ENCODE measurements at places on chromosomes 16 and 17.

DNA sequence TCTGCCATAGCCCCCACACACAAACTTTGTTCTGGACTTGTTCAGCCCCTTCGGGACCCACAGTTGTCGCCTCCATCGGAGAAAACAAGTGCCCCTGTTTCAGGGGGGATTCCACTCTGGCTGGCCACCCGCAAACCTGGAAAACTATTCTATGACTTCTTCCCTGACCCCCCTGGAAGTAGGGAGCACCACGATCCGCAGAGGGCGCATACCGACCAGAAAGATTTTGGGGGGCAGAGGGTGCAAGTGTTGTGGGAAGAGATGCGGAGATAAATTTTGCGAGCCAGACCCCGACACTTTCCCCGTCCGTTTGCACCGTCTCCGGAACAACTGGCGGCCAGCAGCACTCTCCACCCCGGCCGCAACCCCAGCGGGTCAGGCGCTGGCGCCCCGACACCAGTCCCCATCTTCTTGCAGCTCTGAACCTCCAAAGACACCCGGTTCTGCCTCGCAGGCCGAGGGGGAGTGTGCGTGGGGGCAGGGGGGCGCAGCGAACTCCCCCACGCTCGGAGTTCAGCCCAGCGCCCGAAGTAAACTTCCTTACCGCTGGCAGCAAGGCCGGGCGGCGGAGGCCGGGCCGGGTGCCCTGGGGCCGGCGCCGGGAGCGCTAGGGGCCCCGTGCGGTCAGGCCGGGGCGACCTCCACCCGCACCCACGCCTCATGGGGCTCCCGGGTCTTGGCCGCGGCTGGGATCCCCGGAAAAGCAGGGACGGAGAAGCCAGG, 744 bp downstream of the SALL1 start:
- no peak for DNase-seq

DNA sequence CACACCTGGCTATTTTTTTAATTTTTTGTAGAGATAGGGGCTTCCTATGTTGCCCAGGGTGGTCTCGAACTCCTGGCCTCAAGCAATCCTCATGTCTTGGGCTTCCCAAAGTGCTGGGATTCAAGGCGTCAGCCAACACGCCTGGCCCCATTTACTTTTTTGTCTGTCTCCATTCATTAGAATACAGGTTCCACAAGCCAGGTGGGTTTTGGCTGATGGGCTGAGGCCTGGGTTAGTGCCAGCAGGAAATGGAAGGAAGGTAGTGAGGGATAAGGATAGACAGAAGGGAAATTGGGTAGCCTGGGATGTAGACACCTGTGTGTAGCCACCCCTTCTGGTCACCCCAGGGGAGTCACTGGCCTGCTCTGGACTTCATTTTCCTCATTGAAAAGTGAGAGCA, 4.4 kb upstream of the IL27 start:
- no peak for DNase-seq

- DNase-seq, result no peak
These were observed 54.2 kb upstream of the IL34 start for GRCh38 chr16:70592106-70592571.

DNA sequence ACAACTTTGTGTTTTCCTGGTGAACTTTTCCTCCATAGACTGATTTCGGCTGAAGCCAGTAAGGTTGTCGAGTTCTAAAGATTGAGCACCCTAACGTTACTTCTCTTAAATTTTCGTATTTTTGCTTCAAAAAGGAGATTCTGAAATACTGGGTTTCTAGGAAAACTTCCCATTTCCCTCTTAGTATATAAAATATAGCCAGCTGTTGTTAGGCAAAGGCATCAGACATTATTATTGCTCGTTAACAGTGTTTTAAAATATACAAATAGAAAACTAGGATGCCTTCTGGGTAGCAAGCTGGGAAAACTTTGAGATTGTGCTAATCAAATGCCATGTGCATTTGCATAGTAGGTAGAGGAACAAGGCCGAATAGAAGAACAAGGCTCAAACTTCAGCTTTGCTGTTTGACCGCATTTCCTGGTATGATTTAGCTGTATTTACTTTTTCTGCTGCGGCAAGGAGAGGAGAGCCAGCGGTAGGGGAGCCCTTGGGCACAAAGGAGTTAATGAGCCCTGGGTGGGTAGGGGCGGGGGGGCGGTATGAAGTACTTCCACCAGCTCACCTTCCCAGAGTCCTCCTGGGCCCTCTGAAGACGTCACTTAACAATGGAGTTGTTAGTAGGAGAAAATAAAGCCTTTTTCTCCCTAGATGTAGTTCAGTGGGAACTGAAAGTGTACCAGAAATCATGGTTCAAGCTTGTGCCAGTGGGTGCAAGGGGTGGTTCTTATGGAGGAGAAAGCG, 151.9 kb downstream of the MSI2 start:
- no peak for DNase-seq

GRCh38 chr17:59496178-59496577, 69.2 kb upstream of the DHX40 start:
- DNase-seq, result no peak

DNA sequence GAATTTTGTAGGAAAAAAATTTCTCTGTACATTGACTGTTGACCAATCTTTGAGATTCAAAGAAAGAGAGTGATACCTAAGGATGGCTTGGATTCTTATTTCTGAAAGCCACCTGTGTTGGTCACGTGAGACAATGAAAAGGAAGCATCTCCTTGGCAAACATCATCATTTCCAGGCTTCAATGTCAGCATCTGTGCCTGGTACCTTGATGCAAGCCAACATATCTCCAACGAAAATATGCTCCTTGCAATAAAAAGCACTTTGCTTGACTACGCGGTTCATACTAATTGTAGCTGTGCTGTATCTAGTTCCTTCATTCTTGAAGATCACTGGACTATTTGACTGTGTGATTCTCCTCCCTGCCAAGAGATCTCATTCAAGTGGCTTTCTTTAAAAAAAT, 503.4 kb upstream of the PSMD7 start:
- no peak for DNase-seq

- DNase-seq, result no peak
These were observed 23.5 kb upstream of the ITGB4 start for GRCh38 chr17:75697651-75698291.

DNA sequence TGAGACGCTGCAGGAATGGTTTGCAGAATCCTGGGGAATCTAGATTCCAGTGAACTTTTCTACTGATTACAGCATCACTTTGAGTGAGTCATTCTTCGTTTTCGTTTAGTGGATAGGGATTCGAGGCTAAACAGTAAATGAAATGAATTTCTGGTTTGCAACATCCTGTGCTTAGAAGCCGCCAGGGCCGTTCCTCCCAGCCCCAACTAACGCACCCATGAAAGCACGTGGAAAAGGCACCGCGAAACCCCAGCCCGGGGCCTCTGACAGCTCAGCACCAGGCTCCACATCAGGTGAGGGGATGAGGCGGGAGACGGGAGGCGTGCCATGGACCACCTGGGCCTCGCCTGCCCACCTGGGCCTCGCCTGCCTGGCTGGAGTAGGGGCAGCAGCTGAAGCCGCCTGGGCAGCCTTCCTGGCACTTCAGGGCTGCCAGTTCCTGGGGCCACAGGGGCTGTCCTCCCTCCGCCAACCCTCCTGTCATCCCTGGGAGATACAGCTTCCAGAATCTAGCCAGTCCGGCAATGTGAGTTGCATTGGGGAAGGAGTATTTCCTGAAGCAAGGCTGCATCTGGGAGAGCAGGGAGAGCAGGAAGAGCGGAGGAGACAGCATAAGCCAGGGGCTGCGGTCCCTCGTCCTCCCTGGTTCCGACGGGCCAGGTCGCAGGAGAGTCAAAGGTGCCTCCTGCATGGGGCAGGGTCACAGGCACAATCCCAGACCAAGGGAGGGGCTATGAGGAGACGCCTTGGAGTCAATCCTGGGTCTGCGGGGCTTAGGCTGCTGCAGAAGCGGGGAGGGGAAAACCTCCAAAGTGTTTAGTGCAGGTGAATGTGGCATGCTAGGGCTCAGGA, 78.4 kb downstream of the RPH3AL start:
- DNase-seq, result no peak

DNA sequence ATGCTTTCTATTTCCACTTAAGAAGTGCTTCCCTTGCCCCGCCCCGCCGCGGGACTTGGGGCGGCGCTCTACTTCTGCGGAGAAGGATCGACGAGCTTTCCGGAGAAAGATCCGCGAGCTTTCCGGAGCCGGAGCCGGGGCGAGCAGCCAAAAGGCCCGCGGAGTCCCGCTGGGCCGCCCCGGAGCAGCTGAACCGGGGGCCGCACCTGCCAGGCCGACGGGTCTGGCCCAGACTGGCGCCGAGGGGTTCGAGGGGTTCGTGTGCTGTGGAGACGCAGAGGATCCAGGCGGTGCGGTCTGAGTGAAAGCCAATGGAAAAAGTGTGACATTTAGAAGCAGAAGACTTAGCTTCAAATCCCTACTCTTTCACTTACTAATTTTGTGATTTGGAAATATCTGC, 50.8 kb downstream of the TBC1D26 start:
- DNase-seq, result no peak

All from keratinocyte (primary cell).